ENCODE measurements at places on chromosomes 6 and 20. TPM values are rescaled to one million over a fixed set of nuclear protein-coding genes. Genes with fewer than 3 reads are reported as not detected.

Gene SLC22A7
- total RNA-seq: not detected

Gene RSPO3
- not detected for total RNA-seq

Gene LY6G5C
- not detected for total RNA-seq

Gene TBX18
- total RNA-seq: 72.0 TPM

Gene SLC25A27
- 2.7 TPM for total RNA-seq

Gene DNAJC5
- total RNA-seq: 56.6 TPM

Gene MATN4
- total RNA-seq: 0.54 TPM

Gene NKX2-2
- not detected for total RNA-seq

Gene PHF1
- total RNA-seq: 19.6 TPM
